ENCODE measurements at places on chromosomes 1 and 21. TPM values are rescaled to one million over a fixed set of nuclear protein-coding genes. Genes with fewer than 3 reads are reported as not detected.

GRCh38 chr1:41783189-41783639, 135.5 kb downstream of the HIVEP3 start:
- DNase-seq: no peak

Gene AIRE
- total RNA-seq: 0.55 TPM

GRCh38 chr1:87134061-87134460, 194.6 kb upstream of the LMO4 start:
- no peak for DNase-seq

GRCh38 chr1:214603819-214604252, 841 bp downstream of the CENPF start:
- no peak for DNase-seq

Gene PTPN7
- total RNA-seq: 84.1 TPM

DNA sequence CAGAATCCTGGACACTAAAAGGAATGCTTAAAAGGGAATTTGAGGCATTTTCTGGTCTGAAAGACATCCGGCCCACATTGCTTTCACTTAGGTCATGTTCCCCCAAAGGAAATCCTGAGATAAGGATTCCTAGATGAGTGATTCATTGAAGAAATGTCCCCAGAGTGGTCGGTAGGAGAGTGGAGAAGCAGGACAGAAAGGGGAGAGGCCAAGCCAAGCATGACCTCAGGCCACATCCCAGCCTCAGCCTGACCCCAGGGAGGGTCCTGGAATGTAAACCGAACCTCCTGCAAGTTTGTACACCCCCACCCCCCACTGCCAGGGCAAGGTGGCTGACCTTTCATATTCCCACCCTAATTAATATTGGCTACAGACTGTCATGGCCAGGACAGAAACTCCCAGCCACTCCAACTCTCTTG, 16.6 kb downstream of the HIVEP3 start:
- DNase-seq: no peak

DNA sequence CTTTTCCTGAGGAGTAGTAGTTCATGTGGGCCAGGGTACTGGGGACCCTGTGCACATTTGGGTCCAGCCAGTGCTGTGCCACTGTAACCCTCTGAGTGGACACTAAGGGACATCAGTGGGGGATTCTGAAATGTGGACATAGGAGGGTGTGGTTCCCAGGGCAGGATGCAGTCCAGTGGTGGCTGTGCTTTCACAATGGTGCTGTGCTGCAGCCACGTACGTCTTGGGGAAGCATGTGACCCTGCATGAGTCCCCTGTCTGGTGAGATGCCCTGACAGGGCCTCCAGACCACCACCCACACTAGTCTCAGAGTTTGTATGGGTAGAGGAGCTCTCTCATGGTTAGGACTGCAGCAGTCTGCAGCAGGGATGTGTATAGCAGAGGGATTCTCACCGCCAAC, 37.8 kb upstream of the WNT2B start:
- DNase-seq: no peak

Gene SLC9C2
- 15.9 TPM for total RNA-seq

Gene PACC1
- 13.4 TPM for total RNA-seq

DNA sequence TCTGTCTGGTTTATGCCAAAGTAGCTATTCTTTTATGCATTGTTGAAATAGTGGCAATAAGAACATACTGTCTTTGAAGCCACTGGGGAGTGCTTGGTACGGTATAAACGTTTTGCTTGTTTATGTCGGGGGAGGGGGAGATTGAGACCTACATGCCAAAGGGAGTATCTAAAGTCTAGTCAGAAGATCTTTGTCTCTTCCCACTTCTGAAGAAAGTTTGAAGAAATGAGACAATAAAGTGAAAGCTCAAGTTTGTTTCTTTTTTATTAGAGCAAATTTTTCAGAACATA, 6.8 kb downstream of the AKIRIN1 start:
- peak; percentile 37 for DNase-seq

DNA sequence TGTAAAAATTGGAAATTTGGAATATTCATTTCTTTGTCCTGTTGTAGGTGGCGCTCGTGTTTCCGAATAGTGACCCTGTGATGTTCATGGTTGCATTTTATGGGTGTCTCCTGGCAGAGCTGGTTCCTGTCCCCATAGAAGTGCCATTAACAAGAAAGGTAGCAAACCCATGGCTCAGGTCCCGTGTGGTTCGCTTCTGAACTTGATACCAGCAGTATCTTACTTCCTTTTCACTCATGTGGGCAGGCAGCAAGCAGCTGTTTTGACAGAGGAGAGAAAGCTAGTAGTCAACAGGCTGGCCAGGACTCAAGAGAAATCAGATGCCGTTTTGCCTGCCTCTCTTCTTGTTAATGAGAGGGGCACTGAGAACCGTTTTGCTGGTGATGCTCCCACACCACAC, 72.8 kb downstream of the S100B start:
- DNase-seq: no peak

DNA sequence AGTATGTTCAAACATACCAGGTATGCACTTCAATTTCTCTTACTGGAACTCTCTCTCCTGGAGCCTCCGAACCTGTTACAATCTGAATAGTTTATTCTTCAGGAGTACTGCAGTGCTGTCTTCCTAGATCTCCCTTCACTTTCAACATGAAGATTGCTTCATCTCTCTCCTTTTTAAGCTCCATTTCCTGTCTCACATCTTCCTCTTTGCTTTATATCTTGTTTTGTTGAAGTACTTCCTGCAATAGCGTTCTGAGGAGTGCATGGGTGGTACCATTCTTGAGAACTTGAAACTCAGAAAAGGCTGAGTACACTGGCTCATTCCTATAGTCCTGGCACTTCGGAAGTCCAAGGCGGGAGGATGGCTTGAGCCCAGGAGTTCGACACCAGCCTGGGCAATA, 15.7 kb upstream of the C1orf146 start:
- no peak for DNase-seq

DNA sequence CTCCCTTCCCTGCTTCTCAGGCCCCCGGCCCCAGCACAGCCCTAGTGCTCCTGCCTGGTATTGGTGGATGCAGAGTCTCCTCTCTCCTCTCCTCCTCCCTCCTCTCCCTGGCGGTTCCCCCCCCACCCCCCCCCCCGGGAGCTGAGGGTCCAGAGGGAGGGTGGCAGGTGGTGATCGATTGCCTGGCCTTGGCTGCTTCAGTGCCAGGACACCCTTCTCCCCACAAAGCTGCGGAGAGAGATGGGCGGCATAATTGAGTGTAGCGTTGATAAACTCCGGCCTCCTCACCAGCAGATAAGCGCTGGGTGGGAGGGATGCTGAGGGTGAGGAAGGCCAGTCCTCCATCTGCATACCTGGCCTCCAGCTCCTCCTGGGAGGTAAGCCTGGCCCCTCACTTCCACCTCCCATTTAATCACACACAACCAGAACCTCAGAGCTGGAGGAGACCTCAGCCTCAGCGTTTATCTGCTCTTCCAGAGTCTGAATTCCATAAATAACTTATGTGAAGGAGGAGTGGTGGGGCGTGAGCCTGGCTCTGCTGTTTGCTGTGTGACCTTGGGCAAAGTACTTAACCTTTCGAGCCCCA, 60.8 kb downstream of the LRRN2 start:
- peak; percentile 27 for DNase-seq

DNA sequence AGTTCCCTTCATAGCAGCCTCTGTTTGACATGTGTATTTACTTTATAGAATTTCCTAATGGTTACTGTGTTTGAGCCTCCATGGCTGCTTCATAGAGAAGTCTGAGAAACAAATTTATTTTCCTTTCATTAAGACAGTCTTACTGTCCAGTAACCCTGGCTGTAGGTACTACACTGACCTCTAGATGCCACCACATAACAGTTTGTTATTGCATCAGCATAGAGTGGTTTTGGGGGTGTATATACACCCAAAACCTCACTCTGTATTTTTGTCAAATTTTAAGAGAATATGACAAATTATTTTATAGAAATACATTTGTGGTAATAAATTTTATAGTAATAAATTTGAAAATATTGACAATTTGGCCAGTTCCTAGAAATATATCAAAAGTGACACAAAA, 57.3 kb downstream of the OBSCN start:
- no peak for DNase-seq

Gene CLCNKB
- 4.2 TPM for total RNA-seq

DNA sequence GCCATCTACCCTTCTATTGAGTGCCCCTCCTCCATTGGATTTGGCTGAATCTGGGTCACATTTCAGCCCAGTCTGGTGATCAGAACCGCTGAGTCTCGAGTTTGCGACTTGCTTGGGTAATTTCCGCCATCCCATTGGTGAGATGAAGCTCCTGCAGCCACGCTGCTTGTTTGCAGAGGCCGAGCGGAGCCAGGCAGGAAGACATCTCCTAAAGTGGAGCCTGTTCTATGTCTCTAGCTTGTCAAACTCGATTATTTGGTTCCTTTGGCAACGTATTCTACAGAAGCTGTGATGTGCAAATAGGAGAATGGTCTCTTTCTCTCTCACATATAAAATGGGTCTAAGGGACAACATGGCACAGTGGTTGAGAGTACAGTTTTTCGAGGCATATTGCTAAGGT, 206.8 kb upstream of the PLXNA2 start:
- no peak for DNase-seq

GRCh38 chr1:177609953-177610352, 359.9 kb downstream of the SEC16B start:
- no peak for DNase-seq

Gene OBSCN
- 28.6 TPM for total RNA-seq

DNA sequence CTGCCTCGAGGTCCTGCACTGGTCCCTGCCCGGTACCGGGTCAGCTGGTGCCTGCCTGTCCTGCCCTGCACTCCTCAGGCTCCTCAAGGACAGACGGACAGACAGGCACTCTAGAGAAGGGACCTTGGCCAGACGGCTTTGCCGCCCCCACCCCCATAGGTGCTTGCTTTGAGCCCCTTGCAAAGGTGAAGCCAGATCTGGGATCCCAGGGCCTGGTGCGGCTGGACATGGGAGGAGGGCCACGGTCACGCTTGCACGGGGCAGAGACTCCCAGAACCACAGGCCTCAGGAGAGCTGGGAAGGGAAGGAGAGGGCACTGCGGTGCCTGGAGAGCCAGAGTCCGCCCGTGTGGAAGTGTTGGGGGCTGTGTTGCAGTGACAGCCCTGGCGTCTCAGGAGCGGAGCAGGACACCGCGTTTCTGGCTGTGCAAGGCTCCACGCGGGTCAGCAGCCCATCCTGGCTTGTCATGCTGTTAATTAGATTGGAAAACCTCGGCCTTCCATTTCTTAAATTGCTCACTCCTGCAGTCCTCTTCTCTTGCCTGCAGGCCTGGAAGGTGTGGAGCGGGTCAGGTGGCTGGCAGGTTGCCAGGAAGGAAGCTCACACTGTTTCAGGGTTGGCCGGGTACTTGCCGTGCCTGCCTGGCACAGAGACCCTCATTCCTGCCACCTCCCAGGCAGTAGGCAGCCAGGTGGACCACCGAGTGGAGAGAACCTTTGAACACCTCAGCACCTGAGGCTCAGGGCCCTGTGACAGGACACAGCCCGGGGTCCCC, 16.3 kb downstream of the COL18A1 start:
- DNase-seq: no peak

Gene RAB7B
- 8.4 TPM for total RNA-seq

GRCh38 chr1:112673592-112674439, 643 bp upstream of the MOV10 start:
- peak; percentile 40 for DNase-seq

- DNase-seq: no peak
Measured at GRCh38 chr1:203177470-203178039, 1.9 kb upstream of the MYBPH start.

DNA sequence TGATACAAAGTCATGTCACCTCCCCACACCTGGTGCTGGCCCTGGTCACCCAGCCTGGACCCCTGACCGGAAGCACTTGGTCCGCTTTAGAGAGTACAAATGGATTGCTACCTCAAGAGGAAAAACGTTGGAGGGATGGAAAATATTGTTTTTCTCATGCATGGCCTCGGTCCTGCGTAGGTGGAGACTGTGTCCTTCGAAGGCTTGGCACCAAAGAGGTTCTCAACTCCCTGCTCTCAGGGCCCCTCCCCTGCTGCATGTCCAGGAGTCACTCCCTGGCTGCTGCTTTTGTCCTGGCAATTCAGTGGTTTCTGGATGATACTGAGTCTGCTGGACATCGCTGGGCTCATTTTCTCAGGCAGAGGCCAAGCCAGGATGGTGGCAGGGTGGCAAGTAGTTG, 529.8 kb downstream of the KIF26B start:
- no peak for DNase-seq

Gene RORC
- total RNA-seq: 55.4 TPM

GRCh38 chr1:154361357-154361756, 36.0 kb downstream of the ATP8B2 start:
- DNase-seq: no peak

Gene LCE2A
- total RNA-seq: not detected

Gene TCHH
- total RNA-seq: 2.2 TPM

DNA sequence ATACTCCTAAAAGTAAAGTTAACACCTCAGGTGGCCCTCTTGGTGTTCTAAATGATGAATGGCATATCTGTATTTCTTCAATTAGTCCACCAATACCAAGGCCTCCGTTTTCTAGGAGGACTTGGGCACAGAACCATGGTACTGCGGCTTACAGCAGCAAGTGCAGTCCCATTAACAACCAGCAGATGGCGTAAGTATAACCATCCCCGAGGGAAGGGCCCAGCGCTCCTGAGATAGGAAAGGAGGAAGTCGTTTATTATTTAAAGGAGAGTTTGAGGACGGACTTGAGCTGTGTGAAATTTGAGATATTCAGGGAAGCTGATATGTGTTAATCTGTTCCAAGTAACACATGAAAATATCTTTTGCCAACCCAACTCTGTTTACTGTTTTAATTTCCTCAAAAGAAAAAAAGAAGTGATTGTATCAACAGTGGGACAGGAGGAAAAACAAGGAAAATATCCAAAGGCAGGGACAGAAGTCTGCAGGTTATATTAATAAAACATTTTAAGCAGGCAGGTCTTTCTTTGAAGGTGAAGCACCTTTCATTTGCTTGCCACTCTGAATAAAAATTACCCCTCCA, 37.7 kb upstream of the KCNJ15 start:
- DNase-seq: peak; percentile 87

- DNase-seq: no peak
Measured at GRCh38 chr1:18119289-18119688, 11.7 kb downstream of the IGSF21 start.

DNA sequence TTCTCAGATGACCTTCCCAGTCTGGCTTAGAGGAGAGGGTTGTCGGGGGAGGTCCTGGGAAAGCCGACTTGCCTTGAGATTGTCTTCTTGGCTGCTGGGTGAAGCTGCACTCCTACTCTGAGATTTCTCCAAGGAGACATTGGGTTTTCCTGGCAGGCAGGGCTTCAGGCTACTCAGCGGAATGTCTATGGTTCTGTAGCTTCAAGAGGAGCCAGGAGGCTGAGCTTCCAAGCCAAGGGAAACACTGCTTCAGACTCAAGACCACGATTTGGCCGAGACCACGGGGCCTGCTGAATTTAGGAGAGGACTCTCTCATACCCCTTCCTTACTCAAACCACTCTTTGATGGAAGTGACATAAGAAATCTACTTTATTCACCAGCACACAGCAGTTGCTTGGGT, 67.8 kb downstream of the NTMT2 start:
- peak; percentile 60 for DNase-seq

DNA sequence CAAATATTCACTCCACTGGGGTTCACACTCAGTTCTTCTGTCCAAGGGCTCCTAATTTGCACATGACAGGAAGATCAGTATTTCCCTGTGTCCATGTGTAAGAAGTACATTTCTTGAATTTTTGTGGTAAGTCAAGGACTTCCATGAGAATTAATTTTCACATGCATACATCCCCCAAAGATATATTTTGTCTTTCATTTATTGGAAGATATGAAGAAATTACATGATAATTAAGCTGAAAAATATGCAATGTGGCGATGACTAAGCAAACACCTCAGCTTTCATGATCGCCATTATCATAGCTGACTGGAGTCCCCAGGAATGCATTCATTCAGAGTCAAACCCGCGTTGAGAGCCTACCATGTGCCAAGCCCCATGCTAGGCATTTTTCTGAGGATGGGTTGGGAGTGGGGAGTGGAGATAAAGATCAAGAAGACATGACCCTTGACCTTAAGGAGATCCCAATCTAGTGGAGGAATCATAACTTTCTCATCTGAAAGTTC, 104.6 kb upstream of the F3 start:
- DNase-seq: no peak

Measured in testis (tissue), 5 donors.